ENCODE measurements at places on chromosomes 7 and 10.

- no peak for DNase-seq
Measured at GRCh38 chr7:72751378-72751777, 76.6 kb downstream of the TYW1B start.

DNA sequence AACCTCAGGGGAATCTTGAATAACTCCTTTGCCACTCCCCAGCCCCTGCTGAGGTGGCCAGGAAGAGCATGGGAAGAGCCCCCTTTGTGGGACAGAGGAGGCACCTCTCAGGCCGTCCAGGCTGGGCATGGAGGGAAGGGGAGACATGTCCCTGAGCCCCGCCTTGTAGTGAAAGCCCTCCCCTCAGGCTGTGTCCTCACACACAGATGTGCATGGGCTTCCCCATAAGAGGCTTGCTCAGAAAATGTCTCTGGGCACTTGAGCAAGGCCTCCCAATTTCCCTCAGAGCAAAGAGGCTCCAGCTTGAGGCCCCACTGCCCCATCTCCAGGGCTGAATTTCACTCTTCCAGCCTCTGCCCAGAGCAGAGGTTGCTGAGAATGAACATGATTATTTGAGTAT is 3.8 kb downstream of the TMEM72 start:
- DNase-seq = no peak

GRCh38 chr10:87861953-87862678 is 1.2 kb downstream of the KLLN start:
- DNase-seq = peak; percentile 99

GRCh38 chr7:47535704-47536628 is 45.9 kb downstream of the TNS3 start:
- no peak for DNase-seq

DNA sequence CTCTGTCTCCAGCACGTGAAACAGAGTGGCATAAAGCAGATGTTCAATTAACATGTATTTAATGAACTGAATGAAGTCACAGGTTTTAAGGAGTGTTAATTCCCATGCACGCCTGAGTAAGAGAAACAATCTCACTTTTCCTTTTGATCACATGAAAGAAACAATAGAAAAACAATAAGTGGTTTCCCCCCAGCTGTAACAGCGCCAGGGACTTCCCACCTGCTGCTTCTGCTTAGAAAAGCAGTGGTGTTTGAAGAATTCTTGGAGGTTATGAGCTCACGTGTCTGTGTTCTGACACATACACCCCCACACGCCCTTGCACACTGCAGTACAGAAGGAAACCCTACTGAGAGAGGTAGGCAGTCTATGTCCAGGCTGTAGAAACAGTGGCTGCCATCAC is 51.3 kb upstream of the FRMD4A start:
- DNase-seq = peak; percentile 55

DNA sequence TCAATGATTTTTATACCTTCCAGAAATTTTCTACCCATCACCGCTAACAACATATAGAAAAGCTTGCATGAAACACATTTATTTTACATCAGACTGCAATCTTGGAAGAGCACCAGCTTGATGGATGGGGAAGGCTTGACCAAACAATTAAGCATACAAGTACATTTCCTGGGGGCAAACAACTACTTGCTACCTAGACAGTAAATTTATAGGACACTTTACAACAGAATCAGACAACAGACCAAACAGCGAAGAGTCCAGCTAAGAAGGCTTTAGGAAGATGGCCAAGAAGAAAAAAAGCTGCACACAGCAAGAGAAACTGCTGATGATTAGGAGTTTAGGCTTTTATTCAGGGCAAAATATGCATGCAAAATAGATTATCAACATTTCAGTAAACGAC is 8.0 kb downstream of the AASS start:
- DNase-seq = no peak

GRCh38 chr7:82291931-82292330 is 151.6 kb downstream of the CACNA2D1 start:
- no peak for DNase-seq

GRCh38 chr10:16141499-16141898 is 281.2 kb upstream of the MINDY3 start:
- no peak for DNase-seq

GRCh38 chr10:12400266-12400931 is 51.1 kb downstream of the CAMK1D start:
- DNase-seq = peak; percentile 90

DNA sequence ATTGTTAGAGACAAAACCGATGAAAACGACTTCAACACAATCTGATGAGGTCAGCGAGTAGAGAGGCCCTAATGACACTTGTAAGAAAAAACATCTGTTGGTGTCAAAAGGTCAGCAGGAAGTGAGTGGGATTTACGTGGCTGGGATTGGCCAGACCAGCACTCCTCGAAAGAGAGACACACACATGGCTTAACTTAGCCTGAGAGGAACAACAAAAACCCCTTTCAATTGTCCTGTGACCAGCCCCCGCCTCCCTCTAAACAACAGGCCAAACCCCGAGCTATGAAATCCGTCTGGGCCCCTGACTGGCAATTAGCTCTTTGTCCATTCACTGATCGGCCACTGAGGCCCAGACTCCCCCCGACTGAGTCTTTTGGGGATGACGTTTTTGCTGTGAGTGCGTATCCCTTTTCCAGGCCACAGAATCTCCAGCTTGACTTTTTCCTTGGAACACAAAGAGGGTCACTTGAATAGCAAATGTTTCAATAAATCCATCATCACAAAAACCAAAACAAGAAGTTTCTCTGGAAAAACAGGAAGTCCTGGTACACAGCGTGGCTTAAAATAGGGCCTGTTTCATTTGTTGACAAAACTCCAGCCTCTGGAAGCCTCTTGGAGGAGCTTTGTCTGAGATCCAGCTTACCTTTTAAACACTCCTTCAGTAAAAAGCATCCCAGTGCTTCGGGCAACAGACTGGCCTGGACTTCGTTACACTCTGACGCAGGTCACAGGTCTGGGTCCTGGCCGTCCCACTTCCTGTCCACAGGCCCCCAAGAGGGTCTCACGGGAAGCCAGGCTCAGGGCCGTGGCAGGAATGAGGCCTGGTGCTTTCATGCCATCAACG is 103.0 kb downstream of the CTBP2 start:
- DNase-seq = no peak

GRCh38 chr10:1256432-1256725 is 200.2 kb downstream of the WDR37 start:
- DNase-seq = no peak

GRCh38 chr7:122257056-122257455 is 47.5 kb downstream of the FEZF1 start:
- DNase-seq = no peak

DNA sequence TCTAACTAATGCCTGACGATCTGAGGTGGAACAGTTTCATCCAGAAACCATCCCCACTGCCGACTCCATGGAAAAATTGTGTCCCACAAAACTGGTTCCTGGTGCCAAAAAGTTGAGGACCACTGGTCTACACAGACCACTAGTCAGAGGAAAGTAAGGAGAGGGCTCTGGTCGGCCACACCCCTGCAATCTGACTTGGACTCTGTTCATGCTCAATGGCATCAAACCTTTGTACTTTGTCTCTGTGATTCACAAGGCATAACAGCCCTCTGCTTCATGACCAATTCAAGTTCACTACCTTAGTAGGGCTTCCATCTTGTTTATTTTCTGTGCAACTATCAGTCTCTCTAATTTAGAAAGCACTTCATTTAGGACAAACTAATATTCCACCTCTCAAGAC is 1.8 kb downstream of the TUBAL3 start:
- no peak for DNase-seq

GRCh38 chr10:11789956-11790355 is 33.2 kb upstream of the PROSER2 start:
- no peak for DNase-seq

DNA sequence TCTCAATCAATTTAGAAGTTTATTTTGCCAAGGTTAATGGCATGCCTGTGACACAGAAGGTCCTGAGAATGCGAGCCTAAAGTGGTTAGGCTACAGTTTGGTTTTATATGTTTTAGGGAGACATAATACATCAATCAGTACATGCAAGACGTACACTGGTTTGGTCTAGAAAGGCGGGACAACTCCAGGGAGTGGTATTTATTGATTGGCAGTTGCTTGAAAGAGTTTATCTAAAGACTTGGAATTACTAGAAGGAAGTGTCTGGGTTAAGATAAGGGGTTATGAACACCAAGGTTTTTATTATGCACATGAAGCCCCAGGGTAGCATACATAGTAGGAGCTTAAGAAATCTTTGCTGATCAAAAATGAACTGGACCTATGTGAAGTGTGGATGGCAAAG is 21.5 kb downstream of the NPVF start:
- no peak for DNase-seq

- DNase-seq = no peak
Measured at GRCh38 chr7:146654048-146654447, 537.4 kb downstream of the CNTNAP2 start.

GRCh38 chr10:43419997-43420368 is 11.0 kb upstream of the HNRNPF start:
- DNase-seq = no peak

- DNase-seq = no peak
Measured at GRCh38 chr7:78777829-78778228, 675.6 kb downstream of the MAGI2 start.

GRCh38 chr7:128082431-128082830 is 51.2 kb upstream of the LRRC4 start:
- no peak for DNase-seq

DNA sequence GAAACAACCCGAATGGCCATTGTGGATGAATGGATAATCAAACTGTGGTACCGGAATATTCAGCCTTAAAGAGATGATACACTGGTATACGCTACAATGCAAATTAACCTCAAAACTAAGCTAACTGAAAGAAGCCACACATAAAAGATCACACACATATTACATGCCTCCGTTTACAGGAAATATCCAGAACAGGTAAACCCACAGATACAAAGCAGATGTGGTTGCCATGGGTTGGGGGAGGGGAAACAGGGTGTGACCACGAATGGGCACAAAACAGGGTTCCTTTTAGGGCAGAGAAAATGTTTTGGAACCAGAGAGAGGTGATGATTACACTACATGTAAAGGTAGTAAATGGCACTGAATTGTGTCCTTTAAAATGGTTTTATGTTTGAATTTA is 16.6 kb downstream of the ESYT2 start:
- no peak for DNase-seq

GRCh38 chr7:150404805-150405583 is 25.9 kb downstream of the ZNF775 start:
- peak; percentile 91 for DNase-seq

DNA sequence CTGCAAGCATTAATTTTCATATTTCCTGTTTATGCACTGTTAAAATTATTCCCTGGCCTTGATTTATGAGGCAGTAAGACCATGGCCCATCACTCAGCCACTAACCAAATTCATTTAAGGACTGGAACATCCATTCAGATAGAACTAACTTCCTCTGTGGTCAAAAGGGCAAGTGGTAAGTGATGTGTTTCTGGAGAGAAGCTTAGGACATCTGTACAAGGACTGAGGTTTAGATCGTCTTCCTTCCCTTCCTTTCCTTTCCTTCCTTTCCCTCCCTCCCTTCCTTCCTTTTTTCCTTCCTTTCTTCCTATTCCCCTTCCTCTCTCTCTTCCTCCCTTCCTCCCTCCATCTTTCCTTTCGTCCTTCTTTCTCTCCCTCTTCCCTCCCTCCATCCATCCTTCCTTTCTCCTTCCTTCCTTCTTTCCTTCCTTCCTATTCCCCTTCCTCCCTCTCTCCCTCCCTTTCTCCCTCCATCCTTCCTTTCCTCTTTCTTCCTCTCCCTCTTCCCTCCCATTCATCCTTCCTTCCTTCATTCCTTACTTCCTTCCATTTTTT is 1019.4 kb downstream of the TYW1 start:
- DNase-seq = no peak

- peak; percentile 55 for DNase-seq
Measured at GRCh38 chr10:29496341-29497162, 138.2 kb downstream of the SVIL start.

GRCh38 chr10:120705309-120705708 is 145.9 kb upstream of the WDR11 start:
- no peak for DNase-seq

DNA sequence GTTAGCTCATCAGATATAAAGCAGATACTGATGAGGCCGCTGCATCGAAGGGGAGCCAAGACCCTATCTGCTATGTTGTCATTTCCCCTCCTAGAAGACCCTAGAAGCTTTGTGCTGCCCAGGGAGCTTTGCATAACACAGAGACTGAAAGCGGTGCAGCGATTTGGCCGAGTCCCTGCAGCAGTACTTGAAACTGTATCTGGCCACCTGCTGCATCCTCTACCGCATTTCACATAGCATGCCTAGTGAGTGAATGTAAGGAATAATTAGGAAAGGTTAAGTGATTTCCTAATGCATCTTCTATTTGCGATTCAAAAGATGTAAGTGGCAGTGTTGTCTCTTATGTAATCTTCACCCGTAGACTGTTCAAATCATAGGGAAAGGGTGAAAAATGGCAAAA is 106.7 kb downstream of the LRMDA start:
- no peak for DNase-seq

GRCh38 chr7:30596014-30596641 is 1.4 kb downstream of the GARS1 start:
- peak; percentile 59 for DNase-seq

DNA sequence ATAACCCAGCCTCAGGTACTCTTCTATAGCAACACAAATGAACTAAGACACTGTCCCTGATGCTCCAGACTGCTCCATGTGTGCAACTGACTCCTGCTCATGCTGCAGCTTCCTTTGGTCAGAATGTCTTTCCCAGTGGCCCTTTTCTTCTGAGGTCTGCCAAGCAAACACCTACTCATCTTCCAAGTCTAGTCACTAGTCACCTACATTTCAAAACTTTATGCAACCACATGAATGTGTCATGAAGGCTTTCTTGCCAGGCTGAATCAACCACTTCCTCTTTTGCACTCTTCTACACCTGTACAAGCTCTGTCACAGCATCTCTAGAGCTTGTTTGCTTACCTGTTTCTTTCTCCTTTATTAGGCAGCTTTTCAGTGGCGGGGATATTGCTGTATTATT is 75.8 kb downstream of the LSMEM1 start:
- DNase-seq = no peak

- no peak for DNase-seq
Measured at GRCh38 chr7:7920056-7920455, 48.5 kb upstream of the GLCCI1 start.

- peak; percentile 54 for DNase-seq
Measured at GRCh38 chr10:22550732-22551131, 163.6 kb downstream of the PIP4K2A start.

- DNase-seq = no peak
Measured at GRCh38 chr7:145219461-145219860, 383.6 kb upstream of the TPK1 start.
